Tongue (tissue), 3 donors: ENCODE measurements at places on chromosomes 5 and 9. TPM values are rescaled to one million over a fixed set of nuclear protein-coding genes. Genes with fewer than 3 reads are reported as not detected.
A peak's percentile ranks its signal among the peaks of the same experiment; 100 is the strongest.

GRCh38 chr9:8431505-8431904 lies 631.9 kb upstream of the DMAC1 start:
- no peak for DNase-seq

GRCh38 chr9:75033791-75034473 lies 5.8 kb upstream of the CARNMT1 start:
- no peak for DNase-seq

DNA sequence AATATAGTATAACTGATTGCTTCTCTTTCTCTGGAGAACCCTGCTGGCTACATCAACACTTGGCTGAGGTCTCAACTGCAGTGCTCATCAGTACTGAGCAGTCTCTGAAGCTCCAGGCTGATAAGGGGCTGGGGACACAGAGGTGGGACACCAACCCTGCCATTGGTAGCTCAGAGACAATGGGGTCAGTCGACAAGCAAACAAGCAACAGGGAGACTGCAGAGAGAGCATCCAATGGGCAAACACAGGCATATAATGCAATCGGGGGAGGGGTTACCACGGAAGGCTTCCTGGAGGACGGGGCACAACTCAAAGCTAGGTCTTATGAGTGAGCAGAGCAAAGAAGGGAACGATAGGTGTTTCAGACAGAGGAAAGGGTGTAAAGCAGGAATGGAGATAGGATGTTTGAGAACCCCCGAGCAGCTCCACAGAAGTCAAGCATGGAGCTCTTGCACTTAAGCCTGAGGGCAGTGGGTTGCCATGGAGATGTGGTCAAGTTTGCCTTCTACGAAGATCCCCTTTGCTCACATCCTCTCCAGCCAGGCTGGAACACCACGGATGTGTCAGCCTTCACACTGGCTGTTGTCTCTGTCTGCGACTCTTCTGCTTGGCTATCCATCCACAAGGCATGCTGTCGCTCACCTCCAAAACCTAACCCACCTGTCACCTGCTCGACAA lies 21.5 kb upstream of the AKNA start:
- DNase-seq, result no peak

DNA sequence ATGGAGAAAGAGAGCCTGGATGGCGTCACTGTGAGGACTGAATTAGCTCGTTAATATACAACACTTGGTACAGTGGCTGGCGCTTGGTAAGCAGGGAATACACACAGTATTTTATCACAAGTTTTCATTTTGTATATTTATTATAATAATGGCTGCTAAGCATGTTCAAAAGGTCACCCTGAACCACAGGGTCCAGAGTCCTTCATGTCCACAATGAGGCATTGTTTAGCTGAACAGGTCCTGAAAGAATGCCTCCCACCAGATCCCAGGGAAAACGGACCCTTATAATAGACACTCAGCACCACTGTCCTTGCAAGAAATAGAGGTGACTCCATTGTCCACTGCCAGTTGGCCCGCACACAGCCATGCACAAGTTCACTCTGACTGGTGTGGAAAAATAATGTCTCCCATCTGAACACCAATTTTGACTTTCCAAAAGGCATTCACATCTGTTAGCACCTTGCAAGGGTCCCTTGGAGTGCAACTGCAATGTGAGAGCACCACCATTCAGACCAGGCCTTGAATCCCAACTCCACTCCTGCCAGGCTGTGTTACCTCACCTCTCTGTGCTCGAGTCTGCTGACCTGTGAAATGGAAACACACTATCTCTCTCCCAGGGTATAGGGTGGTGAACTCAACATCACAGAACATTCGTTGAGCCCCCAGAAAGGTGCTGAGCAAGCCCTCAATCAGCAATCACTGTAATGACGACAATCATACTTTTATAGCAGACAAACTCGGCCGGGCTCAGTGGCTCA lies 3.9 kb downstream of the VDAC1 start:
- DNase-seq, result no peak

DNA sequence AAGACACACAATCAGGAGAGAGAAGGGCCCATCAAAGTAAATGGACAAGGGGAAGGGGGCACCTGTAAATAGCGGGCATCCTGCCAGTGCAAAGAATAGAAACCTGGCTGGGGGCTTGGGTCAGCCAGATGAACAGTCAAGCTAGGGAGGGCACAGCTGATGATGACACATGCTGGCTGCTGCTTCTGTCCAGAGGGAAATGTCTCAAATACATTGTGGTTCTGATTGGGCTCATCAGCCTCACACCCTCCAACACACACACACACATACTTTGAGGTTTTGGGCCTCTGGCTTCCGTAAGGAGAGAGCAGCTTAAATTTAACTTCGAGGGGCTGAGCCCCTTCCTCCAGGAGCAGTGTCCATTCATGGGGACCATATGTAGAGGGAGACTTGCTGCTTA lies 27.6 kb upstream of the SPATA31E1 start:
- DNase-seq, result no peak

DNA sequence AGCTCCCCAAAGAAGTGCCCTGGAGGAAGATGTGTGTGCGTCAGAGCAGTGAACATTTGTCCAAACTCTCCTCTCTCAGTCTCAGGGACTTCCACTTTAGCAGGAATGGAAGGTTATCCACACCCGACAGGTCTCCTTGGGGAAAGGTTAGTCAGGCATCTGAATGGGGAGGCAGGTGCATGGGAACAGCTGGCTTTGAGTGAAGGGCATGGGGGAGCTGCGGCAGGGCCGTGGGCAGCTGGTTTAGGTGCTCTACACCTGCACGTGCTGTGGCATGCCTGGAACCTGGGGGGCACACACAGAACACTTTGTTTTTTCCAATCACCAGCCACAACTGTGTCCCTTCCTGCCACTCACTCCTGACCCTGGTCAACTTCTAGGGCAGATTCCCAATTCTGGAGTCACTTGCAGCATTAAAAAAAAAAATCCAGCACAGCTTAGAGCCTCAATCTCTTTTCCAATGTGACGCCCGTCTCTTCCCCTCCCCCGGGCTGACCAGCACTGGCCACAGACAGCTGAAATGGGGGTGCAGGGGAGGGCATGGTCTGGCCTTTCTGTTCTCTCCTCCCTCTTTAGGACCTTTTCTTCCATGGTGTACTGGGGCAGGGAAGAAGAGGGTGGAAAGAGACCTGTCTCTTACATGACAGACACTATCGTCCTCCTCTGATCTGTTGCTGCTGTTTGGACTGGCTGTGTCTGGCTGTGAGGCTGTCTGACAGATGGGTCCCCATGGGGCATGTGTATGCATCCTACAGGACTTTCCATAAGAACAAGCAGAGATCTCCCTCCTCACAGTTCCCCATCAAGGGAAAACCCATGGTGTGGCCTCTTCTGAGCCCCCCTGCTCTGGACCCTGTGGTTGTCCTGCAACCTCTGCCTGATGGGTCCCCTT lies 9.5 kb upstream of the IL3 start:
- no peak for DNase-seq

DNA sequence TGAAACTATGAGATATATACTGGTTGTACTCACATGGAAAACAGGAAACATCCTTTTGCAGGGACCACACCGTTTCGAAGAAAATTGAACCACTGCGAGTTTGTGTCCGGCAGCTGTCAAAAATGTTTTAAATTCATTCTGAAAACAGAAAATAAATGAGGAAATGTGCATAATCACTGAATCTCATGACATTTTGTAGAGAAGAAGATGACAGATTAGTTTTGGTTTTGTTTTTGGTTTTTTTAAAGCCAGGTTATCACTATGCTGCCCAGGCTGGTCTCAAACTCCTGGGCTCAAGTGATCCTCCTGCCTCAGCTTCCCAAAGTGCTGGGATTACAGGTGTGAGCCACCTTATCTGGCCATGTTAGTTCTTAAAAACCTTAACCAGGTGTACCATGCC lies 3.5 kb downstream of the TXNDC8 start:
- no peak for DNase-seq

DNA sequence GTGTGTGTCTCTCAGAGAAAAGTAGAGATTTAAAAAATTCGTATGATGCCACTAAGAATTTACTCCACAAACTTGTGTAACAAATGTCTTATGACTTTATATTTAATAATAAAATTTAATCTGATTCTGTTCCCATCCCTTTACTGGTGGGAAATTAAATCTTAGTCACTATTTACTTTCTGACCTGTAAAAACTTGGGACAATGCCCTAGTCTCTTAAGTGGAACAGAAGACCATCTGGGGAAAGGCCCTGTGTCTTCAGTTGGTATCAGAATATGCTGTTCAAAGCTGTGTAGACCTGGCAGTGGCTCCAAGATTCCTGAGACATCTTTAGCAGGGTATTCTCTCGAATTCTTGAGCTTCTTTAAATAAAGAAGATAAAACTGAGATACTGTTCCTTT lies 2.6 kb upstream of the BDP1 start:
- no peak for DNase-seq

DNA sequence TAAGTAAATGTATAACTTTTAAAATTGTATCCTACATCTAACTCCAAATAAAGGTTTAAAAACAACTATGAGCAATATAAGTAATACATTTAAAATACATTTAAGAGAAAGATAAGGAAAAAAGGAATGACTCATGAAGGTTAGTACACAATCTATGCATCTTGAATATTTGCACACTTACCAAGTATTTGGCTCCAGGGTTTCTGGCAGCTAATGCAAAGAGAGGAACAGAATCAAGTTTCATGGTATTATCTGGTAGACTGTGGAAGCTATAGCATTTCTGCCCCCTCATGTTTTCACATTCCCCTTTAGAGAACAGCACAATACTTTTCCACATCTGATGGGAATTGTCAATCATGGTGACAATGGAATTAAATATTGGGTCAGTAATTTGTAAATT lies 132.1 kb downstream of the COX7C start:
- DNase-seq, result no peak

GRCh38 chr5:50575740-50576139 lies 90.7 kb upstream of the PARP8 start:
- DNase-seq, result no peak

GRCh38 chr9:127857278-127857677 lies 2.8 kb upstream of the ENG start:
- DNase-seq, result no peak

- DNase-seq, result no peak
Measured at GRCh38 chr5:119486-120097, 27.6 kb downstream of the PLEKHG4B start.

- DNase-seq, result peak; percentile 29
Measured at GRCh38 chr5:91038180-91038808, 344.8 kb downstream of the ARRDC3 start.

- DNase-seq, result no peak
Measured at GRCh38 chr5:68418201-68418600, 202.6 kb downstream of the PIK3R1 start.

DNA sequence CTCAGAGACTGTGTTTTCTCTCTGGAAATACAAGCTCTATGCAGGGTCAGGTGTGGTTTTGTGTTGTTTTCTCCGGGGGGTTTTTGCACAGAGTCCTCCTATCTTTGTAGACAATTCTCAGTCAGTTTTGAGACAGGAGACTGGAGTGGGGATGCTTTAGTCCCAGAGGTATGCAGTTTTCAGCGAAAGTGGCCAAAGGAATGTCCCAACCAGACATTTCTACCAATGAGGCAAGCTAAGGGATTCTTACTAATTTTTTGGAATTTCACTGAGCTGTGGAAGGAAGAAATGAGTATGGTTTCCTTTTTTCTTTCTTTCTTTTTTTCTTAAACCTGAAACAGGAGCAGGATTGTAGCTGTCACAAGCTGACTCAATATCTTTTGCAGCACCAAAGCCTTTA lies 35.3 kb upstream of the PLPP1 start:
- DNase-seq, result no peak

- no peak for DNase-seq
Measured at GRCh38 chr9:136532799-136533774, 12.8 kb downstream of the NOTCH1 start.

- DNase-seq, result peak; percentile 50
Measured at GRCh38 chr9:35406183-35406959, 83.5 kb upstream of the RUSC2 start.

DNA sequence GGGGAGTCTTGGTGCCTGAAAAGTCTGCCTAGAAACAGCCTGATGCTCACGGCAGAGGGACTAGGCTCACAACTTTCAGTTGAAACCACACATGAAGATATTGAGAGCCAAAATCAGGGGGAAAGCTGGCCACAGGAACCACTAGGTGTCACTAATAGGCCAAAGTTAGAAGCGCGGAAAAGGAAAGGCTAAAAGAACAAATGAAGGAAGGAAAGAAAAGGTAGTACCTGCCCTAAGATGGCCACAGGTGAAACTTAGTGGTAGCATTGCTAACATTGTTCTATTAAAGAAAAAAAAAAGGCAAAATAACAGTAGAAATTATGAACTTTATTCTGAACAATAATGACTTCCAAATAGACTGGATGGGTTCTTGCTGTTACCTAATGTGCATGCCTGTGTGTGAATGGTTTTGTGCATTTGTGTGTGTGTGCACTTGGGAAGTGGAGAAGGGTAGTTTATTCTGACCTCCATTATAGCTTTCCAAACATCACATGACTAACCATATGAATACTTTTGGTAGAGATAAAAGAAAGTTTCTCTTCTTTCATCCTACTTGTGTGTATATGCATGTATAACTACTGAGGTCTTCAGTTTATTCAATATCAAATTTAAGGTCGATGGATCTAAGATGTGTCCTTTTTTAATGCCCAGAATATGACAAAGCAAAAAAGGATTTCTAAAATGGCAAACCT lies 2.1 kb upstream of the RFESD start:
- peak; percentile 72 for DNase-seq

DNA sequence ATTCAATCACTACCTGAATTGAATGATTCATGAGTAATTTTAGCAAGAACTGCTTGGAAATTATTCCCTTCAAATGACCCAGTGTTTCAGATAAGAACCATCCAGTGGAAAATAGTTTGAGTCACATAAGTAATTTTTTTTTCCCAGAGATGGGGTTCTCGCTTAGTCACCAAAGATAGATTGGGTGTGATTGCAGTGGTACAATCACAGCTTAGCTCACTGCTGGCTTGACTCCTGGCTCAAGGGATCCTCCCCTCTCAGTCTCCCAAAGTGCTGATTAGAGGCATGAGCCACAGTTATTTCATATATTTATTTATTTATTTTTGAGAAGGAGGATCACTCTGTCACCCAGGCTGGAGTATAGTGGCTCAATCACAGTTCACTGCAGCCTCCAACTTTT lies 574.5 kb upstream of the ARRDC3 start:
- no peak for DNase-seq

GRCh38 chr9:131997779-131998178 lies 81.9 kb downstream of the MED27 start:
- peak; percentile 66 for DNase-seq

GRCh38 chr9:82560457-82560904 lies 502.5 kb downstream of the RASEF start:
- DNase-seq, result no peak

GRCh38 chr9:70492319-70492777 lies 77.9 kb upstream of the KLF9 start:
- no peak for DNase-seq

Gene EQTN
- total RNA-seq, result 0.51 TPM

Gene ELAVL2
- 1.8 TPM for total RNA-seq

Gene CCDC183
- total RNA-seq, result not detected

Gene PCDHA1
- total RNA-seq, result not detected

Gene CTNND2
- 2.4 TPM for total RNA-seq

Gene BTNL3
- not detected for total RNA-seq

Gene BSPRY
- 2.6 TPM for total RNA-seq

Gene OR1J2
- total RNA-seq, result not detected

Gene MACROH2A1
- total RNA-seq, result 218 TPM

Gene SLC34A1
- not detected for total RNA-seq

Gene PCDHGA4
- 3.9 TPM for total RNA-seq

Gene SCGB3A2
- 5.8 TPM for total RNA-seq

Gene LAMC3
- total RNA-seq, result 6.4 TPM

Gene PCDHGC3
- 104 TPM for total RNA-seq

Gene PCDHA12
- 0.10 TPM for total RNA-seq

Gene CD180
- 0.21 TPM for total RNA-seq

Gene ZDHHC11
- 25.2 TPM for total RNA-seq

Gene RANBP17
- 27.9 TPM for total RNA-seq

Gene SPATA31D4
- not detected for total RNA-seq
